ENCODE measurements at places on chromosomes 2 and 18.

GRCh38 chr2:122451040-122451439 is 695.6 kb downstream of the TSN start:
- DNase-seq, result no peak

GRCh38 chr2:120766470-120767351 is 31.0 kb downstream of the GLI2 start:
- no peak for DNase-seq

DNA sequence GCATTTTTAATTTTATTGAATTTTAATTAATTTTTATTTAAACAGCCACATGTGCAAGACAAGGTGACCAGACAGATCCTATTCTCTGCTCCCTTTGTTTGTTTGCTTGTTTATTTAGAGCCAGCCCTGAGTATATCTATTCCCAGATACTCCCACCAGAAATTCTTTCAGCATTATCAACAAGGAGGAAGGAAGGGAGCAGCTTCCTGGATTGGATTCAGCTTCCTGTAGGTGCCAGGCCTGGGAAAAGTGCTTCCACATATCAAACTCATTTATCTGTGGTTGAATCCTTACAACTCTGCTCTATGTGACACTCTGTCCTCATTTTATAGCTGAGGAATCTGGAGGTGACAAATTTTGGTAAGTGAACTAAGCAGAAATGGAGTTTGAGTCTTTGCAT is 60.5 kb upstream of the KLF7 start:
- DNase-seq, result no peak

GRCh38 chr2:20603791-20604190 is 47.1 kb downstream of the HS1BP3 start:
- no peak for DNase-seq

DNA sequence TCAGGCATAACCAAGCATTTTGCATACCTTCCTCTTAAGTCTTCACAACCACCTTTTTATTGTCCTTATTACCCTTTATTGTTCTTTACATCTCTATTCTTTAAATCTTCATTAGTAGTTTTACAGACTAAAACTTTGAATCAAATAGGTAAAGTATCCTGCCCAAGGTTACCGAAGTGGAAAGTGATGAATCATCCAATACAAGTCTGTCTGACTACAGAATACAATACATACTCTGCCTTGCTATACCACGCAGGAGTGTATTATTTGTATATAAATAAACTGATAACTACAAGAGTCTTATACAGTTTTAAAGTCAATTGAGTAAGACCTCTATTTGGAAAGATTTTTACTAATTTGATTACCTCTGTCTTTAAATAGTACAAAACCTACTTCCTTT is 196.0 kb downstream of the ZEB2 start:
- DNase-seq, result no peak

DNA sequence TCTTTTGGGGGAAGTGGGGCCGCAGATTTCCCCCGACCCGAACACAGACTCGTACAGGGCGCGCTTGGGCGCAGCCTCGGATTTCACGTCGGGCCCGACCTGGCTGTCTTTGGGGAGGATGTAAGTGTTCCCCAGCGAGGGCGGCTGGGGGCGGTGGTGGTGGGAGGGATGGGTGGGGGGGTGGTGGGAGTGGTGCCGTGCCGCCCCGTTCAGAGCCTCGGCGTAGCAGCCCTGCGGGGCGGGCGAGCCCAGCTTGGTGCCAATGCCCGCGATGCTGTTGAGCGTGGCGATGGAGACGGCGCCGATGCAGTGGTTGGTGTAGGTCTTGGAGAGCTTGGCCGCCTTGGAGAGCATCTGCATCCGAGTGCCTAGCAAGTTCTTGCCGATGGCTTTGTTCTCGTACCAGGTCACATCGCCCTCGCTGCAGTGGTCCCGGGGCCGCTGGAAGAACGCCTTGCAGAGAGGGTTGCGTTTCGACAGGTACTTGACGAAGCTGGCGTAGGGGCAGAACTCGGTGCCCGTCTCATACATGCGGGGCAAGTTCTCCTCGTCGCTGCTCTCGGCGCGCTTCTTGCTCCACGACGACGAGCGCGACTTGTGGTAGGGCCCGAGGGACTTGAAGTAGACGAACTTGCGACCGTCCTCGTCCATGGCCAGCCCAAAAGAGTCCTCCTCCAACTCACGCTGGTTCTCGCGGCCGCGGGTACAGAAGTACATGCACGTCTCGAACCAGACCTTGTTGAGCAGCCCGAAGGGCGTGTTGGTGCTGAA is 1.3 kb downstream of the KCTD1 start:
- DNase-seq, result no peak

GRCh38 chr2:231394211-231395141 is 1.0 kb upstream of the B3GNT7 start:
- DNase-seq, result no peak

DNA sequence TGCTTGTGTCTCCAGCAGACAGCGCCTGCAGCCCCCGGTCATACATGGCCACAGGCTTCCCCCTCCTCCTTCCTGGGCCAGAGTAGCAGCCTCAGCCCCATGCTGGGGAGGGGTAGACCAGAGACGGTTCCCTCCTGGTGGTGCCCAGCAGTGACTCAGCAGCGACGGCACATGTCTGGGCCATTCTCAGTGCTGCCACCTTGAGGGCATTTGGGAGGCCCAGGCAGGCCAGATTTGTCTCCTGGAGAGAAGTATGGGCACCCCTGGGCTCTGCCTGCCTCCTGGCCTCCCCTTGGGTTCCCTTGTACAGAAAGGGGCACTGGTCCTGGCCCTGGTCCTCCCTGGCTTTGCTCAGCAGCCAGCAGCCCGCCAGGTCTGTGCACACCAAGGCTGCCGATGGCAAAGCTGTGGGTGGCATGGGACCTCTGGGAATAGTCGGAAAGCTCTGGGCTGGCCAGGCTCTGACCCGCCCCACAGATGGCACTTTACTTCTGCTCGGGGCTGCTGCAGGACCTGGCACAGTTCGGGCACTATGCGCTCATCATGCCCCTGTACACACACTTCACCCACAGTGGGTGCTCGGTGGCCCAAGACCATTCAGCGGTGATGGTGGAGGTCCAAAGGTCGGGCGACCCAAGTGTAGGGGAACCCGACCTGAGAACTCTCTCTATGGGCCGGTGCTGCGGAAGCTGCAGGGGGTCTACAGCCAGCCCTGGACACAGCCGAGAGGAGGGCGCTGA is 11.4 kb upstream of the ALPI start:
- DNase-seq, result peak; percentile 33

GRCh38 chr2:30985493-30986230 is 152.6 kb downstream of the GALNT14 start:
- no peak for DNase-seq

DNA sequence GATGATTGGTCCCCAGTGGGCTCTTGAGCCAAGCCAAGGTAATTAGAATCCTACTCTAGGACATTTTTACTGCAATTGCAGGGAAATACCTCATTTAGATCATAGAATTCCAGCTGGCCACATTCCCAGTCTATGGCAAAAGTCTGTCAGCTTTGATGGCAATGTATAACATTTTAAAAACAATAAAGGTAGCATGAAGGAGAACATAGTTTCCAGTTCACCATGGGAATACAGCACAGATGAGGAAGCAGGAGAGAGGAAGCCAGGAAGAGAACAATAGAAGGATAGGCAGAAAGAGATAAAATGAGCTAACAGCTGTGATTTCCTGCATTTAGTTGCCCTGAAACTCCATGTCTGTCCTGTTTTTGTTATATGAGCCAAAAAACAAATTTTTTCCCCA is 897.3 kb upstream of the DDX18 start:
- DNase-seq, result no peak

- DNase-seq, result no peak
These were observed 507.3 kb downstream of the RNF144A start for GRCh38 chr2:7424481-7424880.

GRCh38 chr2:10655499-10656225 is 34.1 kb downstream of the NOL10 start:
- no peak for DNase-seq

- DNase-seq, result no peak
These were observed 124.8 kb downstream of the FIGN start for GRCh38 chr2:163610817-163611556.

GRCh38 chr2:239602290-239603282 is 201.8 kb upstream of the HDAC4 start:
- peak; percentile 32 for DNase-seq

DNA sequence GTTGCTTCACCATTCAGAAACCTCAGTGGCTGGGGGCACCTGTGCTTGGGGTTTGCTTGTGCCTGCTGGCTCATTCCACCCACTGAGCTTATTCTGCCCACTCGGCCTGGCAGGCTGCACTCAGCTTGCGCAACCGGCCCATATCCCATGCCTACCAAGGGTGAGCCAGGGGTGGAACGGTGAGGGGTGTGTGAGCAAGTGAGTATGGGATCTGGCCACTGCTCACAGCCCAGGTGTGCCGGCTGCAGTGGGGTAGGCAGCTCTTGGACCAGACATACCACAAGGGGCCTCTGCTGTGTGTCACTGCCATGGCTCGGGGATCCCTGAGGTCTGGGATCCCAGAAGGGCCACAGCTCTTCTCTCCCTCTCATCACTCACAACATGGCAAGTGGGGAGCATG is 1000.5 kb upstream of the CRIM1 start:
- DNase-seq, result no peak

GRCh38 chr2:162280654-162281053 is 37.4 kb upstream of the FAP start:
- DNase-seq, result no peak

DNA sequence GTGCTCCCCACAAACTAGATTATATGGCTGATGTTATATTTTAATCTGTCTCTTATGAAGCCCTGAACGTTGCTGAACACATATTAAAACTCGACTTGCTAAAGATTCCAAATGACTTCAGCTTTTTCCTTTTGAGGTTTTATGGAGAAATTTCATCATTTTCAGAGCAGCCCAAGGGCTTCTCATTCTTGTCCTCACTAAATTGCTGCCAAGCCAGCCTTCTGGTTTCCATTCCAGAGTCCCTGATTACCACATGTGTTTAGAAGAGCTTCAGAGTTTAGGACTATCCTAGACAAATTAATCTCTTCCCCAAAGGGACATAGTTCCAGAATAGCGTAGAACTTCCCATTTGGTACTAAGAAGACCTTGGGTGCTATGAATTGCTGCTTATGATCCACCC is 77.8 kb upstream of the CCDC195 start:
- no peak for DNase-seq

DNA sequence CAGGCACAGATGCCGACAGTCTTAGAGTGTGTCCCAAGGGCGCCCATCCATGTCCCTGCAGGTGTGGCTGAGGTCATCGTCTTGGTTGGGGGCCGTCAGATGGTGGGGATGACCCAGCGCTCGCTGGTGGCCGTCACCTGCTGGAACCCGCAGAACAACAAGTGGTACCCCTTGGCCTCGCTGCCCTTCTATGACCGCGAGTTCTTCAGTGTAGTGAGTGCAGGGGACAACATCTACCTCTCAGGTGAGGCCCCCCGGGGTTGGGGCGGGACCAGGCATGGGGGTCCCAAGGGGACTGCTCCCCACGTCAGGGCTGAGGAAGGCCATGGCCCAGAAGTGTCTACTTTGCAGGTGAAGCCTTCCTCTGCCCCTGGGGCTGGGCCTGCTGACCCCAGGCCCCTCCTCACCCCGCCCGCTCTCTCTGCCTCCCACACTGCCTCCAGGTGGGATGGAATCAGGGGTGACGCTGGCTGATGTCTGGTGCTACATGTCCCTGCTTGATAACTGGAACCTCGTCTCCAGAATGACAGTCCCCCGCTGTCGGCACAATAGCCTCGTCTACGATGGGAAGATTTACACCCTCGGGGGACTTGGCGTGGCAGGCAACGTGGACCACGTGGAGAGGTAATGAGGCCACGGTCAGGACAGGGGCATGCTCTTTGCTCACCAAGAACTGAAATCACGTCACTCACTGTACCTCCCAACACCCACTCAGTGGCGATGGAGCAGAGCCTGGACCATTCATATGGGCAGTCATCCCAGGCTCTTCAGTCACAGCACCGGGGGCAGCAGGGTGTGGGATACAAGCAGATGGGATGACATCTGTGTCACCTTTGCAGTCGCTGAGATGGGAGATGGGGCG is 230.8 kb downstream of the ATAD2B start:
- no peak for DNase-seq

DNA sequence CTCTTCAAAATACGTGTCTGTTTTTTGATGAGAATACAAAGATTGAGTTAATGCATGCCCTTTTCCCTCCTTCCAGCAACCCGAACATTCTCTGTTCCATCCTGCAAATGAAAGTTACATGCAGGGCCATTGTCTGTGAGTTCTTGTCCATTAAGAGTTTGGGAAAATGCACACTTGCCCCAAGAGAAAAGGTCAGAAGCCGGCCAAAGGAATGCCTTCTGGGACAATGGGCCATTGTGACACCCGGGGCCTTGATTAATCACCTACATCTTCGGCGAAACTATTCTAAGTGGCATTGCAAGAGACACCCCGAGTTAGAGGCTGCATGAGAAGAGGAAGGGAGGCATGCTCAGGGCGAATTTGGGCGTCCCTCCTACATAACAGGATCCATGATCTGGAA is 73.7 kb upstream of the COPS8 start:
- DNase-seq, result no peak

GRCh38 chr2:86436328-86436727 is 4.8 kb upstream of the KDM3A start:
- DNase-seq, result no peak

- no peak for DNase-seq
These were observed 503.8 kb upstream of the NRXN1 start for GRCh38 chr2:51535763-51536162.

- DNase-seq, result no peak
These were observed 152.6 kb upstream of the MEX3C start for GRCh38 chr18:51350081-51350480.

GRCh38 chr2:80086831-80087230 is 217.7 kb downstream of the LRRTM1 start:
- DNase-seq, result no peak

DNA sequence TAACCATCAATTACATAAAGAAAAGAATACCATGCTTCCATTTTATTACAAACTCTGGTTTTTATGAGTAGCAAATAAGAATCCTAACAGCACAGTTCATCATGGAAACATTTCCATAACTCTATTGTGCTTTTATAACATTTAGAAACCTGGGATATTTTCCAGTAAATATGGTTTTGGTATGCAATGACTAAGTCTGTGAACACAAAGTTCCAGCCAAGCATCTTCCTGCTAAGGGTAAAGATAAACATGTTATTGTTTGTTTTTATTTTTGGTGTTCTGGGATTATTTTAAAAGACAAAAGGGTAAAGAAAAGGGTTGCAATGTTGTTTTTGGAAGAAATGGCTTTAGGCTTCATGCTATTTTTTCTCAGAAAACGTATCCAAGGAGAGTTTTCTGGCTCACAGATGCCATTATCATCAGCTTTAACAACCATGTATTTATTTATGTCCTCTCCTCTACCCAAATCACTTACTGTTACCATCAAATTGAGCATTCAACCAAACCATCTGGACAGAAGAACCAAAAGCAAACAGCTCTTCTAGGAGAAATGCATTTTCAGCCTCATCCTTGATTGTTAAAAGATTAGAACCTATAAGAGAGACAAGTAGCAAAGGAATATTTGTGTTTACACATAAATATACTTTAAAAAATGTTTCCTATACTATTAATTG is 116.0 kb downstream of the PLA2R1 start:
- no peak for DNase-seq
